T-cell (primary cell): ENCODE measurements at places on chromosomes 6 and 20.

DNA sequence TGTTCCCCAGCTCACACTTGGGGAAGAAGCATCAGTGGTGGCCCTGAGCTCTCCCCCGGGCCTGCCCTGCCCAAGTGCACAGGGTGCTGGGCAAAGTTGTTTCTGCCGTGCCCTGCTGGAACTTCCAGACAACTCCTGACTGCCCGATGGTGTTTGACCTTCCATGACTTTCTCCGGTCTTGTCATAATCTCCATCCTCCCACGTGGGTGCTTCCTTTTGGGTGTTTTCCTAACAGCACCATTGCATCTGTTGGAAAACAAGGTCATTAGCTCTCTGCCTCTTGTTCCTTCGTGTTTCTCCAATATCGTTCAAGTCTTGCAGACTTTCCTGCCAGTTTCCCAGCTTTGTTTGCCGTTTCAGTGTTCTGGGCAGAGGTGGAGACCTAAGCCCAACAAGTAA is 68.7 kb upstream of the TIAM2 start:
- DNase-seq = no peak

GRCh38 chr6:166419286-166419685 is 36.5 kb upstream of the MPC1 start:
- peak; percentile 38 for DNase-seq

GRCh38 chr6:77397561-77397960 is 65.7 kb downstream of the HTR1B start:
- no peak for DNase-seq

DNA sequence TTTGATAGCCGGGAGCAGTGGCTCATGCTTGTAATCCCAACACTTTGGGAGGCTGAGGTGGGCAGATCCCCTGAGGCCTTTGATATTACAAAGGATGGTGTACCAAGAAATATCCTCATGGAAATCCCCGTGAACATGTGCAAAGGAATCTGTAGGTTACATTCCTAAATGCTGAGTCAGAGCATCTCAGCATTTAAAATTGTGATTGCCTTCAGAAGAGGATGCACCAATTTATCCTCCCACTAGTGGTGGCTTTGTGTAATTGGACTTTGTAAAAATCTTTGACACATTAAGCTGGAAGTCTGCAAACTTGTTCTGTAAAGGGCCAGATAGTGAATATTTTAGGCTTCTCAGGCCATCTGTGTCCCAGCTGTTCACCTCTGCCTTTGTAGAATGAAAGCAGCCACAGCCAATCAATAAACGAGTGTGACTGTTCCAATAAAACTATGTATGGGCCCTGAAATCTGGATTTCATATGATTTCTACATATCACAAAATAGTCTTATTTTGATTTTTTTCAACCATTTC is 11.8 kb downstream of the TMEM14B start:
- DNase-seq = no peak

- DNase-seq = no peak
Measured at GRCh38 chr20:54228841-54229240, 21.0 kb downstream of the PFDN4 start.

- no peak for DNase-seq
Measured at GRCh38 chr20:62732031-62732760, 23.6 kb downstream of the NTSR1 start.

GRCh38 chr6:30743099-30744053 is 889 bp upstream of the FLOT1 start:
- no peak for DNase-seq

DNA sequence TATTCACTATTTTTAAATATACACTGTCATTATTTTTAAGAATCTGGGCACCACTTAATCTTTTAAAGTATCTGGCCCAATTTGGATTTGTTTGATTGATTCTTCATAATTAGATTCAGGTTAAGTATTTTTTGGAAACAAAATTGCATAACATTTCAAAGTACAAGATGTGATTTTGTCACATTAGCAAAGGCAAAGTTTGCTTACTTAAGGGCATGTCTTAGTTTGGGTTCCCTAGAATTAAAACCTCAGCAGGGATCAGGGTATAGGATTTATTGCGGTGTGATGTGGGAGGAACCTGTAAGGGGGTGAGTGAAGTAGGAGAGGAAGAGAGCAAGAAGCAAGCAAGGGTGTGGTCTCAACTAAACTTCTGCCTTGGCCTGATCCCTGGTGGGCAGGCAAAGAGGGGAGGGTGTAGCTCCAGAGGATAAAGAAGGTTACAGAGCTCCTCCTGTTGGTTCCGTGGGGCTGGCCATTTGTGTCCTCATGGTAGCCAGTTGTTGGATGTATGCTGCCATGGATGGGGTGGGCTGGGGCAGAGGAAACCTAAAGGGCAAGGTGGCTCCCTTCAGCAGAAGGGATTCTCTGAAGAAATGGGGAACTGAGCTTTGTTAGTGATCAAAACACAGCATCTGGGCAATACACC is 668.7 kb upstream of the SLC35B3 start:
- DNase-seq = no peak

DNA sequence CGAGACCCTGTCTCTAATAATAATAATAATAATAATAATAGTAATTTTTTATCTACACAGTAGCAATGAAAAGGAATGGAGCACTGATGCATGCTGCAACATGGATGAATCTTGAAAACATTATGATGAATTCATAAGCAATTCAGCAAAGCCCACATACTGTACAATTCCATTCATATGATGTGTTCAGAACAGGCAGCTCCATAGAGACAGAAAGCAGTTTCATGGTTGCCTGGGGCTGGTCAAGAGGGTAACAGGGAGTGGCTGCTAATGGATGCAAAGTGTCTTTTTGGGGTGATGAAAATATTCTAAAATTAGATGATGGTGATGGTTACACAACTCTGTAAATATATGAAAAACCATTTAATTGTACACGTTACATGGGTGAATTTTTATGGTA is 43.6 kb downstream of the SLC24A3 start:
- DNase-seq = no peak

DNA sequence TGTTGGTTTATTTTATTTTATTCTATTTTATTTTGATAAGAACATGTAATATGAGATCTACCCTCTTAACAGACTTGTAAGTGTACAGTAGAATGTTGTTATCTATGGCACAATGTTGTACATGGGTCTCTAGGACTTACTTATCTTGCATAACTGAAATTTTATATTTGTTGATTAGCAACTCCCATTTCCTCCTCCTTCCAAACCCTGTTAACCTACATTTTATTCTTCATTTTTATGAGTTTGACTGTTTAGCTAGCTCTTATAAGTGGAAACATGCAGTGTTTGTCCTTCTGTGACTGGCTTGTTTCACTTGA is 37.9 kb upstream of the BCAS1 start:
- no peak for DNase-seq

- DNase-seq = no peak
Measured at GRCh38 chr6:138944412-138944811, 43.6 kb downstream of the REPS1 start.

DNA sequence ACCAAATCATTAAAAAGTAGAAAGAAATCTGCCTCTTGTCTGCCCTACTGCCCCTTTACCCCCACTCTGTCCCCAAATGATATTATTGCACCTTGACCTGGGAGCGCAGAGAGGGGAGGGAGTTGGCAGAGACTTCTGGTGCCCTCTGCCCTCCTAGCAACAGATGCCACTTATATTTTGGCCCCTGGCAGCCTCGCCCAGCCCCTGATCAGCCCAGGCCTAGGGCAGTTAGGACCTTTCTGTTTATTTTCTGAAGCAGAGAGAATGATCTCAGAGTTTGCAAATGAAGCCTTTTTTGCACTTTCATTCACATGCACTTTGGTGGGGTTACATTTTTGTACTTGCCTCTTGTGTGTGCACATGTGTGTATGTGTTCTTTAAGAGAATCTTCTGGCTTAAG is 8.4 kb upstream of the SGK2 start:
- DNase-seq = no peak

GRCh38 chr6:33410711-33411631 is at the start of gene PHF1:
Gene PHF1, plus strand, starts transcription at chr6:33411014. Its CDS starts 1,250 bp downstream, at chr6:33412264.
- peak; percentile 78 for DNase-seq

GRCh38 chr20:7195704-7196103 is 428.2 kb downstream of the BMP2 start:
- DNase-seq = no peak

- DNase-seq = no peak
Measured at GRCh38 chr6:109093732-109094415, 772 bp downstream of the SESN1 start.

- DNase-seq = no peak
Measured at GRCh38 chr6:54291738-54292137, 16.5 kb upstream of the TINAG start.

GRCh38 chr6:43075670-43076463 is at the start of gene PTK7:
Gene PTK7, plus strand, starts transcription at chr6:43076314. Its CDS starts 175 bp downstream, at chr6:43076489.
- no peak for DNase-seq

GRCh38 chr6:147651249-147652063 is 143.0 kb downstream of the SAMD5 start:
- DNase-seq = no peak

GRCh38 chr6:69933239-69933638 is 66.9 kb downstream of the COL19A1 start:
- DNase-seq = no peak

DNA sequence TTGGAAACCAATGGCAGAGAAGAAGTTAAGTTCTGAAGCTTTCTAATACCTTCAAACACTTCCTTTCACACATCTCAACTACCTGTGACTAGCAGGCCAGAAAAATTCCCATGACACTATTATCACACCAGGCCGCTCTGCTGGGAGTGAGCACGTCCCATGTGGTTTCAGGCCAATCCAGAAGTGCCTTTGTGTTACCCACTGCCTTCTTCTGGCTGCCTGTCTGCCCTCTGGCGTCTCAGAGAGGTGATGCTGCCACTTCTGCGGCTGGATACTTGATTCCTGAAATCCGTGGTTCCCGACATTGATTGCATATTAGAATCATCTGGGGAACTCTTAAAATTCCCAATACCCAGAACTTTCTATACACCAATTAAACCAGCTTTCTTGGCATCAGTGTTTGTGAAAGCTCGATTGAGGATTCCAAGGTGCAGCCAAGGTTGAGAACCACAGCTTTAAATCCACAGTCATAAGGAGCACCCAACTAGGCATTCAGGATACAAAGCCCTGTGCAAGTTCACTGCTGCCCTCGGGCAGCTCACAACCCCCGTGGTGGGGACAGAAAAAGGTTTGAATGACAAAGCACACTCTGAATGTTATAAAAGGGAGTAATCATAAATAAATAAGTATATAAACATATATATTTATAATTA is 65.6 kb downstream of the STMND1 start:
- DNase-seq = no peak

- DNase-seq = no peak
Measured at GRCh38 chr6:47698342-47698787, at the start of gene ADGRF4. Gene ADGRF4, plus strand, starts transcription at chr6:47698580. Its CDS starts 8,666 bp downstream, at chr6:47707246.
